ENCODE measurements at places on chromosomes 2 and 18. TPM values are rescaled to one million over a fixed set of nuclear protein-coding genes. Genes with fewer than 3 reads are reported as not detected.

AQP4 gene
- not detected for total RNA-seq

GALR1 gene
- not detected for total RNA-seq

B4GALT6 gene
- 2.4 TPM for total RNA-seq

B3GNT7 gene
- total RNA-seq = 0.60 TPM

WDR35 gene
- total RNA-seq = 12.9 TPM

MLPH gene
- 121 TPM for total RNA-seq

GRCh38 chr2:185456517-185456916 lies 282.1 kb upstream of the FSIP2 start:
- DNase-seq = peak; percentile 89

DNA sequence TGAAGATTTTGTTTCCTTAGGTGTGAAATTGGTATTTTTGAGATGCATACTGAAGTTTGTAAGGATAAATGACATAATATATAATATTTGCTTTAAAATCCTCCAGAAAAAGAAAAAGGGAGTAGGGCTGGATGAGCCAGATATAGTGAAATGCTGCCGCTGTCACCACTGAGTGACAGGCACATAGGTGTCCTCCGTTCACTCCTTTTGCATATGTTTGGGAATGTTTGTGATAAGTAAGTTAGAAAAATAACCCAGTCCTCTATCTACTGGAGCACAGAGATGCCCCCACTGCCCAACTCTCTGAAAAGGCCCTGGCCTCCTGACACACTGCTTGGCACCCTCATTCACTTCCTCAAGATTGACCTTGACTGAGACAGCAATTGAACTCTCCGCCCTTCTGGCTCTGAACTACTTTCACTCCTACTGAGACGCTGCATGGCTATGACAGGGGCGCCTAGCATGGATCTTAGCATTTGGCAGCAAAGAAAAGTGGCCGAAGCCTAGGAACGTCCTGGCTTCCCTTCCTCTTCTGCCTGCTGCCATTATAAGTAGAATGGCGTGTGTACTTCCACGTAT lies 10.1 kb downstream of the ID2 start:
- DNase-seq = no peak

- no peak for DNase-seq
Observed at GRCh38 chr2:26297061-26297460, 48.9 kb upstream of the SELENOI start.

GRCh38 chr2:4020649-4021048 lies 317.3 kb downstream of the DCDC2C start:
- no peak for DNase-seq

- DNase-seq = peak; percentile 71
Observed at GRCh38 chr2:237702441-237703391, 75.3 kb downstream of the LRRFIP1 start.

DNA sequence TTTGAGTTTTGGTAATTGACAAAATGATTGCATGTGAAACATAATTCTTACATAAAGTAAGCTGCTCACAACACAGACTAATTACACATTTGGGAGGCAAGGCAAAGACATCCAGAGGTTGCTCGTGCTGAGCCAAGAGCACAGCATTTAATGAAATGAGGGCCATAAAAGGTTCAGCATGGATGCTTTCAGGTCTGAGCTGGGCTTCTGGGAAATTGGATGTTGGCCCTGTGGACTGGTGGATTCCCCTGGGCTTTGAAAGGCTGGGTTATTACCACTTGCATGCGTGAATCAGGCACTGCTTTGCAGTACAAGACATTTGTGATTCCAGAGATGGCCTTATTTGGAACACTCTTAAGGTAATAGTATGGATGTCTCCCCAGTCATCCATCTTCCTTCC lies 533.5 kb upstream of the NRP2 start:
- no peak for DNase-seq

DNA sequence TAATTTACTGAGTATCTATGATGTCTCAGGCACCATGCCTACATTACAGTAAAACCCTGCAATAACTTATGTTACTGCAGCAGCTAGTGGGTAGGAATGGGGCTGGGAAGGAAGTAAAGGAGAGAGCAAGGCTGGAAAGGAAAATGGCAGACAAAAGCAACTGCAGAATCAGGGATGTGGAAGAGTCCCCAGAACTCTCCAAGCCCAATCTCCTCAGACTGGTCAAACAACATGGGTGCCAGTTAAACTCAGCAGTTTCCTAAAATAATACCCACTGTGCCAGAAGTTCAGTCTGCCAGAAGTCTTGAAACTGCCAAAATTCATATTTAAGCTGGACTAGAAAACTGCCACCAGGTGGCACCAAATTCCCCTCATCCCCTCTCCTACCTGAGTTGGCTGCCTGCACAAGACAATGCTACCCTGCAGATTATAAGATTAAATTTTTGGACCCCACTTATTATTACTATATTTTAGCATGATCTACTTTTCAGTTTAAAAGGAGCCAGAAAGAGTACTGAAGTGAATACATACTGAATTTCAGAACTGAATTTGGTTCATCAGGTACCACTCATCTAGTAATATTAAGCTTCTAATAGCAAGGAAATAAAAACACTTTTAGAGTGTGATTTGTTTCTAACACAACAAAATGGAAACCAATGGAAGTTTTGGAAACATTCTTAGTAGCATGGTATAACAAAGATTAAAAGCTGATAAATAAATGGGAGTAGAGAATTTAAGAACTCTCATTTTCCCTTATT lies 86.8 kb upstream of the DNER start:
- peak; percentile 54 for DNase-seq
